ENCODE measurements at places on chromosomes 7 and 10.
A peak's percentile ranks its signal among the peaks of the same experiment; 100 is the strongest.

GRCh38 chr7:103394566-103394965 is 47.1 kb downstream of the PSMC2 start:
- DNase-seq, result no peak

DNA sequence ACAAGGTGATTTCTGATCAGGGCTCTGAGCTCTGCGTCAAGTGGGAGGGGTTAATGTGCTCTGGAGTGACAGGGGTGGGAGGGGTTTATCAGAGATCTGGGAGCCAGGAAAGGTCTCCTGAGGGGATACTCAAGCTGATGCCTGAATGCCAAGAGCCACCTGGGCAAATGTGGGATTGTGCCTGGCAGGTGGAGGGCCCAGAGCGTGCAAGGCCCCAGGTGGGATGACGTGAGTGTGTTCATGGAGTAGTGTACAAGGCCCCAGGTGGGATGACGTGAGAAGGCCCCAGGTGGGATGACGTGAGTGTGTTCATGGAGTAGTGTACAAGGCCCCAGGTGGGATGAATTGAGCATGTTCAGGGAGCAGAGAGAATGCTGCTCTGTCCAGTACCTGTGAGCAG is 610.3 kb downstream of the PTPRN2 start:
- no peak for DNase-seq

DNA sequence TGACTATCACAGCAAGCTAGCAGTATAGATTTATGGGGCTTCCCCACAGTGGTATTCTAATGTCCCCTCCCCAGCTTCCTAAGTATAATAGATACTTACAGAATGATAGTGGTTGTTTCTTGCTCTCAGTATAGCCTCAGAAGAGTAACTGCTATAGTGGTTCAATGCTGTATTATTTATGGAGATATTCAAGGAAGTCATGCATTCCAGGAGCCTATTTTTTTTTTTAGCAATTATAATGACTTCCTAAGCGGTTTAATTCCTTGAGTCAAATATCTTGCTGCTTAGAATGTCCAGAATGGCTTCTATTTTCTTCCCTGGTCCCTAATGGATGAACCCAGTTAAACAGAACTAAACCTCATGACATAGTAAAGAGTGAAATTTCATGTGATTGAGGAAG is 451.5 kb upstream of the SEMA3D start:
- no peak for DNase-seq

DNA sequence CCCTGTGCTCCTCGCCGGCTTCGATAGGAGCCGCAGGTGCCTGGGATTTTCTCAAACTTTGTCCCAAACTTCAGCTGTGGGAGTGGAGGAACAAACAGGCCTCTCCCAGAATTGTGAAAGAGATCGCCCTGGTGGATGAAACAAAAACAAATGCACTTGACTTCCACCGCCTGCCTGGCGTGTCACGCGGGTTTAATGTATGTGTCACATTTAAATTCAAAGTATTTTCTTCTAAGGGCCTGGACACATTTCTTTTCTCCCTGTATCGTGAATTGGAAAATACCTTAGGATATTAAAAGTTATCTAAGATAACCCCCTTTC is 694 bp upstream of the WASL start:
- DNase-seq, result no peak

DNA sequence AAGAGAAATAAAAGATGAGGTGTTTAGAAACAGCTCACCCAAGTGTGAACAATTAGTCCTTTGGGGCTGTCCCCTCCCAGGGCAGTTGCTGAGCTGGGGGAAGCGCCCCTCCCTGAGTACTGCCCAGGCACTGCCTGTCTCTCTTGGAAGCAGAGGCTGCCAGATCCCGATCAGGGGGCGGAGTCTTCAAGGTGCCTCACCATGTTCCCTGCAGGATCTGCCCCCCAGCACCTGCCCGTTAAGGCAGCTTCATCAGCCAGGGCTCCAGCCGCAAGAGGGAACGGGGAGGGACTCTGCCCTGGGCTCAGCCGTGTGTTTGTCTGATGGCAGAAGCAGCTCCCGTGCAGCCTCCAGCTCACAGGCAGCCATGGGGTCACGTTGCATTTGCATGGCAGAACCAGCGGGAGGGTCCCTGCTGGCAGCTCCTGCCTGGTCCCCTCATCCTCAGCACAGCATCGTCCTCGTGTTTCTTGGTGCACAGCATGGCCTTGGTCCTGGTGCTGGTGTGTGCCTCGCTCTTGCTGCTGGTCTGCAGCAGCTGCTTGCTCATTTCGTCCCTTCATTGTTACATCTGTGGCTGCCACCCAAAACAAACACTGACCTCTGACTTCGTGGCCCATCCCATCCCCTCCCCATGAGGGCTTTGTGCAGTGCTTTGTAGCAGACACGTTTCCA is 10.7 kb upstream of the DPYSL4 start:
- no peak for DNase-seq

GRCh38 chr7:99312316-99313203 is 13.1 kb upstream of the ARPC1A start:
- peak; percentile 79 for DNase-seq

DNA sequence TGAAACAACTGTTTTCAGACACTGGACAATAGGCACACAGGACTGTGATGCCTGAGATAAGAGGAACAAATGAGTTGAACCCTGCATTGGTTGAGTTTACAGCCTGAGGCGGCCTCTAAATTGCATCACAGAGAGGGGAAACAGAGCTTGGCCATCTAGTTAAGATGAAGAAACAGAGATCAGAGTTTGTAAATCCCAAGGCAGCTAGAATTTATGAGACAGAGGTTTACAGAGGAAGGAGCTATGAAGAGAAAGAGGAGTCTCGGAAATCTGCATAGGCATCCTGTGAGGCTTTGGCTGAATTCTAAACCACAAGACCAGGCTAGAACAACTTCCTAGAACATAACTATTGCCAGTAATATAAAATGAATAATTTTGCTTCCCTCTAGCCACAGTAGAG is 41.0 kb upstream of the OIT3 start:
- no peak for DNase-seq

- DNase-seq, result no peak
Observed at GRCh38 chr10:114749014-114749413, 72.6 kb upstream of the FHIP2A start.

GRCh38 chr7:16345979-16346958 is 75.1 kb downstream of the CRPPA start:
- no peak for DNase-seq

DNA sequence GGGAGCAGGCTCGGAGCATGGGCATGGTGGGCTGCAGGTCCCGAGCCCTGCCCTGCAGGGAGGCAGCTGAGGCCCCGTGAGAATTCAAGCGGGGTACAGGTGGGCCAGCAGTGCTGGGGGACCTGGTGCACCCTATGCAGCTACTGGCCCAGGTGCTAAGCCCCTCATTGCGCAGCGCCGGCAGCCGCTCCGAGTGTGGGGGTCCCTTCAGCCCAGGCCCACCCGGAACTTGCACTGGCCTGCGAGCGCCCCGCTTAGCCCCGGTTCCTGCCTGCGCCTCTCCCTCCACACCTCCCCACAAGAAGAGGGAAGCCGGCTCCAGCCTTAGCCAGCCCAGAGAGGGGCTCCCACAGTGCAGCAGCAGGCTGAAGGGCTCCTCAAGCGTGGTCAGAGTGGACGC is 250.7 kb downstream of the CRPPA start:
- DNase-seq, result no peak

GRCh38 chr7:108263425-108263824 is 133.3 kb upstream of the LAMB4 start:
- DNase-seq, result no peak

- no peak for DNase-seq
Observed at GRCh38 chr7:124840435-124840834, 74.8 kb upstream of the GPR37 start.

DNA sequence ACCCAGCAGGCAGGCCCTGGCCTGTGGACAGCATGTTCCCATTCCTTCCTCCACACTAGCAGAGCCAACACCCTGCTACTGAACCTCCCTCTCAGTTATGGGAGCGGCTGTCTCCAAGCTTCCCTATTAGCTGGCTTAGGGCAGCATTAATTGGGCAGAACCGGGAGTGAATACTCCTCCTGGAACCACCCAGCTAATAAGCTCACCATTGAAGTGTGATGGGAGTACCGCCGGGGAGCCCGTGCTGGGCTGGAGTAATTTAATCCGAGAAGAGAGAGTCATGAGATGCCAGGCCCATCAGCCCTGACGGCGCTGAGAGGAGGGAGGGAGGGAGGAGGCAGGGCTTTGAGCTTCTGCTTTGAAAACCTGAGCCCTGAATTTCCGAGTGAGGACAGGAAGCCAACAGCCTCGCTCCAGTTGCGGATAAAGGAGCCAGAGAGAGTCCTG is 31.8 kb upstream of the ELFN1 start:
- no peak for DNase-seq

- DNase-seq, result no peak
Observed at GRCh38 chr7:151776876-151777494, 99.9 kb downstream of the PRKAG2 start.

GRCh38 chr7:34184466-34184865 is 279.1 kb downstream of the BMPER start:
- DNase-seq, result no peak

- DNase-seq, result no peak
Observed at GRCh38 chr7:148919859-148920258, 35.8 kb upstream of the EZH2 start.

GRCh38 chr10:89513206-89513605 is 22.2 kb downstream of the SLC16A12 start:
- DNase-seq, result no peak

GRCh38 chr7:64320547-64321513 is 7.1 kb downstream of the ZNF736 start:
- no peak for DNase-seq

Measured in stimulated activated CD4-positive, alpha-beta T cell treated with anti-CD3 and anti-CD28 coated beads, Interleukin-2, amount 100 ng/mL, for 24 hours (primary cell).